ENCODE measurements at places on chromosomes 7 and 10.

- no peak for DNase-seq
These were observed 2.3 kb downstream of the HNRNPA2B1 start for GRCh38 chr7:26198133-26198780.

DNA sequence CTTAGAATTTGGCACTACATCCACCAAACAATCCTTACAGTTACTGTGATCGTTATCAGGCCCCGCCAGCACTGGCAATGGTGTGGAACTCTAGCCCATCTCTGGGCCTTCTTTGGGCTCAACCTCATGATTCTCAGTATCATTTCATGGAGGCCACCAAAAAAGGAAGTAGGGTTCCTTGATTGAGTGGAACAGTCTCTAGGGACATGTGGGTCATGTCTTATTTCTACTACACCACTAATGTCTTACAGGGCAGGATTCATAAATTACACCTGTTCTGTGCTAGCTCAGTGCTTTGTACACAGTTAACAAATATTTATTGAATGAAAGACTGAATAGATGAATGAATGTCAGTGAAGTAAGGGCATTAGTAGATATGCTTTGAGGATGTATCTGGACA is 53.9 kb downstream of the AP3M1 start:
- DNase-seq: no peak

DNA sequence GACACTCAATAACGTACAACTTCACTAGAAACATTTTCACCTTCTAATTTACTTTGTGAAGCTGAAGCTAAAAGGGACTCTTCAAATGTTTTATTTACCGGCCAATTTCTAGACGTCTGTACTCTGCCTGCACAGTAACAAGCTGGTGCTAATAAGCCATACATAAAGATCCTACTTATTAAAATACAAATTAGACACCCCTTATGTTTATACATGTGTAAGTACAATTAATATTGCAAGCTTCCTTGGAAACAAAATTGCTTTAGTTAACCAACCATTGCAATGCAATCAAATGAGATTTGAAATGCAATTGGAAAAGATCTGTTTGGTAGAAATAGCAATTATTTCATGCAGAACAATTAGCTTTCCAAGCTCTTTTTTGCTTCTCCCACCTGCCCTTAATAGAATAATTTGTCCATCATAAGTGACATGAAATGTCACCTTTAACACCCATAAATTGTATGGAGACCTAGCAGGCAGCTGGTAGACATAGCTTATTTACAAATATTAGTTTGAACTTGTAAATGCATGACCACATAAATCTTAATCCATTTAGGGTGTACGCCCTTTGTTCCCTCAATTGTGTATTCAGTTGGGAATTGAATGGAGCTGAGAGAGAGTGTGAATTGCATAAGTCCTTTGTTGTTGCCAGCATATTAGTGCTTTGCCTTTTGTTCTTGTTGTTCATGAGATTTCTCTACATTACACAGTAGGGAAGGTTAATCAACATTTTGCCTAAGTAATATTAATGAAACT is 277.1 kb downstream of the CACNA2D1 start:
- DNase-seq: no peak

DNA sequence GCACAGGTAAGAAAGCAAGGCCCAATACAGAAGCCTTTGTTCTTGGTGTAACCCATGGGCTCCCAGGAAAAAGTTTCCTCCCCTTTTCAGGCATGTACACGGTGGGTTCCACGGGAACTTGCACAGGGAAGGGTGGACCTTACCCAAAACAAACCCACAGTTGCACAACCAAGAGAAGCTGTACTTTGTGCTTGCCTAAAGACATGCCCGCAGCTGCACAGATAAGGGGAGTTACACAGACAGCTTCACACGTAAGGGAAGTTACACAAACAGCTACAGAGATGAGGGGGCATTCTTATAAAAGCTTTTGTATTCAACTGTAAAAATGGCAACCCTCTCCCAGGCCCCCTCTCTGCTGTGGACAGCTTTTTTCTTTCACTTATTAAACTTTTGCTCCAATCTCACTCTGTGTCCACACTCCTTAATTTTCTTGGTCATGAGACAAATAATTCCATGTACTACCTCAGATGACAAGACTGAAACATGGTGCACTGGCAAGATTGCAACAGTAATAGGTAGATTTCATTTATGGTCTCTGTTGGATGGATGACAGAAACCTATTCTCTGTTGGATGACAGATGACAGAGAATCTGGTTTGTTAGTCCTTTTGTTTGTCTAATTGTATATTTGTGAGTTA is 72.9 kb downstream of the ATE1 start:
- DNase-seq: no peak

- DNase-seq: no peak
These were observed 11.8 kb upstream of the DDIT4 start for GRCh38 chr10:72261784-72262404.

GRCh38 chr10:14879124-14879927 is 660 bp downstream of the SUV39H2 start:
- DNase-seq: peak; percentile 0

DNA sequence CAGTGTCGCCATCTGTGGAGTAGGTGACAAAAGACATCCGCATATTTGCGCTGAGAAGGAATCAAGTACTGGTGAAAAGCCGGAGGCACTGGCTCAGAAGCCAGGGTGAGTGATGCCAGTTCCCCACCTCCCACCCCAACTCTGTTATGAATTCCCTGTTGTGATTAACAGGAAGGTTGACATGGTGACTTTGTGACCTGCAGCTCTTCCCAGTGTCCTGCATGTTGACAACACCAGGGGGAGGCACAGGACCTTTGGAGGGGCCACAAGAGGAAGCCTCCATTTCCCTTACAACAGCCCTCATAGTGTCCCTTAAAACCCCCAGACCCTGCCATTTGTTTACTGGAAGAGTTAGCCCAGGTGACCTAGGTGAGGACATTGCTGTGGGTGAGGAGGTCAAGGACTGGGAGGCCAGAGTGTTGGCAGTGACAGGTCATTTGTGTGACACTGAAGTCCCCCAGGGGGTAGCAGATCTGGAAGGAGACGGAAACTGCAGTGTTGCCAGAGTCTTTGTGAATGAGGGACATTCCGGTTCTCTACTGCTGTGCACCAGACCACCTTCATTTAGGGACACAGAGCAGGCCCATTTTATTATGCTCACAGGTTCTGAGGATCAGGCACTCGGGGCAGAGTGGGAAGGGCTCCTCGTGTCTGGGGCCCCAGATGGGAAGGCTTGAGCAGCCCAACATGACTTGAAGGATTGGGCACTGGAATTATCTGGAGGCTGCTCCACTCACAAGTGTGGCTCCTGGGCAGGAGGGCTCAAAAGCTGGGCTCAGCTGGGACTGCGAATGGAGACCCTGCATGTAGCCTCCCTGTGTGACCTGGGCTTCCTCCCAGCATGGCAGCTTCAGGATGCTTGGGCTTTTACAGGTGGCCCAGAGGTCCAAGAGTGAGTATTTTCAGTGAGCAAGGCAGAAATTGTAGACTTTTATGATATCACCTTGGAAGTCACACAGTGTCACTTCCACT is 13.0 kb upstream of the ANTXRL start:
- no peak for DNase-seq

DNA sequence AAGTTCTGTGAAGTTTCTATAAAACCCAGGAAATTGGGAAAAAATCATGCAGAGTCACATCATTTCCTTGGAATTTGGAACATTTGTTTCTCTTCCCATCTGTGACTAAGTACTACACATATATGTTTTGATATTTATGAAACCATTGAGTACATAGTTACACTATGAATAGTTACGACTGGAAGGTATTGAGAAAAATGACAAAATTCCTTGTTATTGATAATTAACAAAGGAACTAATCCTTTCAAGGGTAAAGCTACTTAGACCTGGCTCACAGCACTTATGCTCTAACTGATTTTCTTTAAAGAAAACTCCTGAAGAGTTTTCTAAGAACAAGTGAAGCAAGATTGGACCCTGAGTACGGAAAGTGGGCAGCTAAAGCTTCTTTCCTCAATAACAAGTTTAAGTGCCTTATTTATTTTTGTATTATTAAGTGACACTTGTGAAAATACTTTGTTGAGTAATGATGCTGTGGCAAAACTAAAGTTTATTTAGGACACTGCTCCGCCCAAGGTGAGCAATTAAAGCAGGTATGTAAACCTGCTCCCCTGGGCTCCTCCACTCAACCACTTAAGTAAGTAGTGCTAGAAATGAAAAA is 12.0 kb upstream of the GLCCI1 start:
- no peak for DNase-seq

GRCh38 chr10:132493756-132494290 is 43.8 kb upstream of the INPP5A start:
- DNase-seq: no peak

DNA sequence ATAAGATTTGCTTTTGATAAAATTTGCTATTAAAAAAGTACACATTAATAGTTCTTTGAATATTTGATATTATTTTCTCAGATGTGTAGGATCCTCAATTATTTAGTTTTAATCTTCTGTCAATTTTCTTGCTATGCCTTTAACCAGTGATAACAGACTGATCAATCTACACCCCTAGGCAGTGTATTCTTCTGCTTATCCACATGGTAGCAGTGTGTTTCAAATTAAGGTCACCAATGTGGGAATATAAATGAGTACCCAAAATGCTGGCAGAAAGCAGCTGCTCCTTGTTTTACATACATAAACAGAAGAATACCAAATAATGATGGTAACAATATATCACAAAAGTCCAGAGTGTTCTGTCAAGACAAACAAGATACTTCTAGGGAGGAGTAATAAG is 87.0 kb downstream of the SKAP2 start:
- DNase-seq: no peak

GRCh38 chr10:127441350-127442219 is 107.5 kb upstream of the NPS start:
- DNase-seq: no peak

DNA sequence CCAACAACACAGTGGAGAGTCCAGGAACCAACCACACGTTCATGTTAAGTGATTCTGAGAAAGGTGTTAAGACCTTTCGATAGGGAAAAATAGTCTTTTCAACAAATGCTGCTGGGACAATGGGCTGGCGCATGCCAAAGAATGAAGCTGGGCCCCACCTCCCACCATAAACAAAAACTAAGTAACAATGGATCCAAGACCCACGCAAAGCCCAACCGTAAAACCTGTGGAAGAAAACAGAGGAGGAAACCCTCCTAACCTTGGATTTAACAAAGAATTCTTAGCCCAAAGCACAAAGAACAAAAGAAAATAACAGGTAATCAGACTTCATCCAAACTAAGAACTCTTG is 272.8 kb downstream of the ELFN1 start:
- no peak for DNase-seq

DNA sequence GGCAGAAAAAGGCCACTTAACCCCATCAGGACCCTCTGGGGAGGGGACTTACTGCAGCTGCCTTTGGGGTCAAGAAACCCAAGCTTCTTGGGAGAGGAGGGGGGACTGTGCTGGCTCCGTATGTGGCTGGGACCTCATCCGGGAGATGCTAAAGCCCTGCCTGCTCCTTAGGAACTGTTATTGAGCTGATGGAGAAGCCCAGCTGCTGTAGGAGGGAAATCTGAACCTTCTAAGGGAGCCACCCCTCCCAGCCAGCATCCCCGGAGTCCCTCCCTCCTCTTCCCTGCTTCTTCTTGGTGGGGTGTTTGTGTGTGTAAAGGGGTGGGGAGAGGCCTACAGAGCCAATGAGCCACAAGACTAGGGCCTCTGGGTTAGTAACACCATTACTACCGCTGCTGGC is 8.2 kb downstream of the KCNIP2 start:
- DNase-seq: no peak

- no peak for DNase-seq
These were observed 1.0 kb upstream of the NKX6-2 start for GRCh38 chr10:132786884-132787494.

DNA sequence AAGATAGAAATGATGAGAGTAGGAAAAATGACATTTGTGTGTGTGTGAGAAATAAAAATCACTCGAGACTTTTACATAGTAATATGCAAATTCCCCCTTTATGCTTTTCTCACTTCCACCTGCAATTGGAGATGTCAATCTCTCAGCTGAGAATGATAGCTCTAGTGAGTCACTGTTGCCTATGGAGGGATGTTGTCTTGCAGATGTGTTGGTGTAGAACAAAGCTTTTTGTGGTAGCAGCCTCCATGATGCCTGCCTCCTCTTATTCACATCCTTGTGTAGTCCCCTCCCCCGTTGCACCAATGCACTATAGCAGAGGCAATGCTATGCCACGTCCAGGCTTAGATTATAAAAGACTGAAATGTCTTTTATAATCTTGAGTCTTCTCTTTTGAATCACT is 33.8 kb downstream of the SPAG6 start:
- DNase-seq: peak; percentile 7

GRCh38 chr10:12491491-12491890 is 142.1 kb downstream of the CAMK1D start:
- DNase-seq: no peak

DNA sequence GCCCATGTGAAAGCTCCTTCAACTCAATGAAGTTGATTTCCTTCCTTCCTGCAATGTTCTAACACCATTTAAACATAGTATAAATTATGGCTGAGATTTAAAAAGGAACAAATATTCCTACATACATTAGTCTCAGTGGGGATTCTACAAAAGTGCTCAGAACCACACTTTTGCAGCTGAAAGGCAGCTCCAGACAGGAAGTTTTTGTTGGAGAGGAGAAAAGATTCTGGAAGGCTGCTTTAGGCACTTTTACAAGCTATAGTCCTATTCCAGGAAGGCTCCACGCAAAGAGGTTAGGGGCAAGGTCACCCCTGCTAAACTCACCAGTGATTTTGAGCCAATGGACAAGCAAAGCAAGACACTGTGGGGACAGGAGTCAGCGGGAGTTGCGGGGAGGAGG is 179.2 kb upstream of the CDCA7L start:
- no peak for DNase-seq

DNA sequence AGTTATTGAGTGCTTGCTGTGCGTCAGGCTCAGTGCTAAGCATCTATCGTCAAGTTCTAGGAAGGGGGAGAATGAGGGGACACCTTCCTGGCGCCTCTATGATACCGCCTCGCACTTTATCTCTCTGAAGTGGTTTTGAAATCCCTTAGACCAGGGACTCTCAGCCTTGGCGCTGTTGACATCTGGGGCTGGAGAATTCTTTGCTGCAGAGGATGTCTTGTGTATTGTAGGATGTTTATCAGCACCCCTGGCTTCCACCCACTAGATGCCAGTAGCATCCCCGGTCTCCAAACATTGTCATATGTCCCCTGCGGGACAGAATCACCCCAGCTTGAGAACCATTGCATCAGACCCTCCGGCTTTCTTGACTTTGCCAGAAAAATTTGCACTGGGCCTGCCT is 285.5 kb downstream of the CCDC3 start:
- no peak for DNase-seq

DNA sequence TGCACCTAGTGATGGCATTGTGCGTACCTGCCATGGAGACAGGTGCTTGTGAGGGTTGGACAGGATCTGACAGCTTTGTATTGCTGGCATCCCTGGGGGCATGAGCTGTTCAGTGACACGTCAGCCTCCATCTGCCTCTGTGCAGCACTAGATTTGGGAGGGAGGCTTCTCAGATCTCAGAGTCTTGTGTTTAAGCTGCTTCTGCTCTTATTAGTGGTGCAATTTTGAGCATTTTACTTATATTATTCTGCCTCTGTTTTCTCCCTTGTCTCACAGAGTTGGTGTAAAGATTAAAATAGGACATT is 5.1 kb downstream of the ARHGAP22 start:
- no peak for DNase-seq

GRCh38 chr10:22912763-22913384 is 15.0 kb upstream of the ARMC3 start:
- no peak for DNase-seq

GRCh38 chr7:156384706-156385105 is 255.9 kb upstream of the RNF32 start:
- no peak for DNase-seq

Measured in activated naive CD8-positive, alpha-beta T cell treated with anti-CD3 and anti-CD28 coated beads, Interleukin-2, amount 50 U/mL, for 16 hours (primary cell).